Activated T-cell treated with anti-CD3 and anti-CD28 coated beads for 48 hours (primary cell): ENCODE measurements at places on chromosomes 5 and 9.

- DNase-seq = no peak
Observed at GRCh38 chr9:78370991-78371390, 74.1 kb downstream of the PSAT1 start.

DNA sequence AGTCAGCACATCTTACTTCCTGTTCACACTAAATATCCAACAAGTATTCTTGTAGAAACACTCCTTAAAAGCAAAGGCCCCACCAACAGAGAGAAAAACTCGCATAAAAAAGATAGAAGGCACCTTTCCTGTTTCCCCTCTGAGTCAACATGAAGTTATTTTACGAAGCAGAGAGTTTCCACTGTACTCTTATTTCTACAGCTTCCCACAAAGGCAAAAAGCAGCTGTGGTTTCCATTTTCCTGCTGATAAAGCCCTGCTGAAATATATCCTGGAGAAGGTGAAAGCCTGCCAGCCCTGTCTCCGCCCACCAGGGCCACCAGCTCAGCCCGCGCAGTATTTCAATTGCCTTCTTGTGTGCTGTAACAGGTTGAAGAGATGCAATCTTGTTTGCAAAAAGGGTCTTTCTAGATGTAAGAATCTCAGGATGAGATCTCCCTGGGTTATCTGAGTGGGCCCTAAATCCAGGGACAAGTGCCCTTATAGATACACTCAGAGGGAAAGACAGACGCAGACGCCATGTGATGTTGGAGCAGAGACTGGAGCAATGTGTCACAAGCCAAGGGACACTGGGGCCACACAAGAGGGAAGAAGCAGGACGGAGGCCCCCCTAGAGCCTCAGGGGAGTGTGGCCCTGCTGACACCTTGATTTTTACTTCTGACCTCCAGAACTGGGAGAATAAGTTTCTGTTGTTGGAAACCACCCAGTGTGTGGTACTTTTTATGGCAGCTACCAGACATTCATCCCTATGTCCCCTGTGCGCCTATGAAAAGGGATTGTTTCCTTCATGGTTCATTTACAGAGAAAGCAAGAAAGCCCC lies 19.9 kb downstream of the SEMA4D start:
- DNase-seq = no peak

GRCh38 chr5:172678902-172679301 lies 37.8 kb downstream of the NEURL1B start:
- DNase-seq = no peak

GRCh38 chr5:157857816-157858526 lies 974 bp downstream of the CLINT1 start:
- no peak for DNase-seq

- no peak for DNase-seq
Observed at GRCh38 chr5:132098621-132099020, 25.0 kb downstream of the CSF2 start.

GRCh38 chr5:6773342-6774035 lies 60.3 kb downstream of the TENT4A start:
- DNase-seq = no peak

GRCh38 chr9:132020820-132021510 lies 58.7 kb downstream of the MED27 start:
- DNase-seq = no peak

DNA sequence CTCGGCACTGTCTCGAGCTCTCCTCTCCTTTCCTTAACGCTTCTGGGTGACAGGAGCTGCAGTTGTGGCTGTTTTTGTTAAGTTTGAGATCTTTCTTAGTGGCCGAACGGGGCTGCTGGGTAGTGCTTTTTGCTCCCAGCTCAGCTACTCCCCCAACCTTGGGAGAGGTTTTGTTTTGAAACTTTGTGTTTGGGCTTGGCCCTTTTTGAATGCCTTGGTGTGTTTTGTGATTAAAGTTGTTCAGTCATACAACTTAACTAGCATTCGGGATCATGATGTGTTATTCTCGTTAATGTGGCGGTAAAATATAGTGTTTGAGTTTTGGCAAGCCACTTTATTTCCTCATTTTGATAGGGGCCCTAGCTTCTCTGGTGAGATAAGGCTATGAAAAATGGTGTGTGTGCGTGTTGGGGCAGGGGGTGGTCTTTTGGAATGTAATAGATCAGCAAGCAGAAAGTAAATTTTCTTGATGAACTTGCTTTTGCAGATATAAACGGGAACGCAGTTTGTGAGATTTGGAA lies 1.1 kb downstream of the KDM3B start:
- no peak for DNase-seq

GRCh38 chr5:43661102-43661501 lies 58.1 kb downstream of the NNT start:
- DNase-seq = no peak

GRCh38 chr9:123083680-123084079 lies 50.2 kb downstream of the GPR21 start:
- no peak for DNase-seq

GRCh38 chr9:20621471-20622329 lies 599 bp downstream of the MLLT3 start:
- peak; percentile 50 for DNase-seq

DNA sequence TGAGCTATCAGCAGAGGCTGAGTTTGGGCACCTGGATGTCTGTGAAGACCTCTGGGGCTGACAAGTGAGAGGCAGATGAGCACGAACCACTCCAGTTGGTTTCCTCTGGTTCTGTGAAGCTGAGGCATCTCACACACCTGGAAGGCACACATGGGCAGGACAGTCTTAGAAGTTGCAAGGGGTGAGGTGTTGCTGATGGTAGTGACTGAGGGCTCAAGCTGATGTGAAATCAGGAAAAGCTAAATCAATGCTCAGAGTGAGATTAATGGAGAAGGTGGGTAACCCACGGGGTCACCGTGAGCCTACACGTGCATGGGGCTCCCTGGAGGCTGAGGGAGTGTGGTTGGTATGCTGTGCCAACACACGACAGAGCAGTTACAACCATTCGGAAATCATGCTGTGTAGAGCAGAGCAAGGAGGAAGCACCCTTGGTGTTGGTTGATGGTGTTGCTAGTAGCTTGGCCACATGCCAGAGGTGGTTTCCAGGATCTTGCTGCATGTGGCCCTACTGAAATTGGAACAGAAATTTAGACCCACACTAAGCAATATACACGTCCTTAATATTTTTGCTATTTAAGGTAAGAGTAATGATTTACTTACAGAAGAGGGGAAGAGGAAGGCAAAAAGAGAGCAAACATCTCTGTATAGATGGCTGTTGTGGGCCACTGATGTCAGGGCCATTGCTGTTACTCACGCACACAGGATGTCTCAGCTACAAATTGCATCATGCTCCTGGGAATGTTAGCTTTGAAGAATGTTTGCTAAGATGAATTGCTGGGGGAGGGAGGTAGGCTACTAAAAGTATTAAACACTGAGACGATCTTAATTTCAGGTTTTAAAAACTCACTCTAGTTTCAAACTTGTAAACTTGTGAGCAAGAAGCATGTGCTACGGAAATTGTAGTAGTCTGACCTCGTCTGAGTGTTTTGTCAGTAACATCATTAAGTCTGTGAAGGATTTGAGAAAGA lies 170.5 kb downstream of the ARHGEF28 start:
- DNase-seq = no peak

DNA sequence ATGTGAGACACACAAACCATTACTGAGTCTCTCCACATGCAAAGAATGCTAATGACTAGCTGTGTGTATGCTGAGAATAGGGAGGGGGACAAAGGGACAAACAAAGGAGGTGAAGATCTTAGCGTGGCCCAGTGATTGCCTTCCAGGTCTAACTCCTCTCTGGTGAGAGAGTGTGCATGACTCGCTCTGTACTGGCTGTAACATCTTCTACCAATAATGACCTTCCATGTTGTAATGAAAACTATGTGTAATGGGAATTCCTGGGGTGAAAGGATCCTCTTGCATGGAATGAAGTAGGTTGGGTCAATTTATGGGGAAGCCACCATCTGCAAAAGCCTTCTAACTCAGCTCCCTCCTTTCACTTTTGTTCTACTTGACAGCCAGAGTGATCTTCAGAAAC lies 24.4 kb upstream of the GPR151 start:
- no peak for DNase-seq

DNA sequence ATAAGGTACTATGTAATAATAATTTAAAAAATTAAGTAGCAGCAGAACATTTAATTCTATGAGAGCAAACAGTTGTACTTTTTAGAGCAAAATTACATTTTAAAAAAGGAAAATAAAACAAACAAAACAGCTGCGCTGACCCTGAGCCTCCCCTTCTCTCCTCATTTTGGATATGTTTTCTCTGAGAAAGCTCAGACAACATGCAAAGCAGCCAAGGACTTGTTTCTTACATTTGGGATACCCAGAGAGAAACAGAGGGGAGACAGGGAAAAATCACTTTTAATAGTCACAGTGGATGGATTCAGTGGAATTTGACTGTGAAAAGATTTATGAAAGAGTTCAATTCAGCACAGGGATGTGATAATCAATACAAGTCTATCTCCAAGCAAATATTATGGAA lies 299.2 kb downstream of the EBF1 start:
- DNase-seq = no peak

DNA sequence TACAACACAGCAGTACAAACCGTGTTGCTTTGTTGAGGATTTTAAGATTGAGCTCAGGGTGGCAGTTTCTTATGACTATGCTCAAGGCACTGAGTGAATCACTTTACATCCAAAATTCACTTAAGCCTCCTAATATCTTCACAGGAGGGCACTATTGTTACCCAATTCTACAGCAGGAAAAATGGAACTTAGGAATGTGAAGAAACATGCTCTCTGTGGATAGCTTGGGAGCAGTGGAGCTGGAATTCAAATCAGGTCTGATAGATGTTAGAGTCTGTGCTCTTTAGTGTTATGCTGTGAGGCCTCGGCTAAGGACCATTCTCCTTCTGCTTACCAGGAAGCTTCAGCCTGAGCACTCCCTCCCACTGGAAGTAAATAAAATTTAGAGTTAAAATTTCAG lies 18.7 kb upstream of the HMHB1 start:
- no peak for DNase-seq

GRCh38 chr5:34533582-34534522 lies 122.3 kb upstream of the RAI14 start:
- no peak for DNase-seq

DNA sequence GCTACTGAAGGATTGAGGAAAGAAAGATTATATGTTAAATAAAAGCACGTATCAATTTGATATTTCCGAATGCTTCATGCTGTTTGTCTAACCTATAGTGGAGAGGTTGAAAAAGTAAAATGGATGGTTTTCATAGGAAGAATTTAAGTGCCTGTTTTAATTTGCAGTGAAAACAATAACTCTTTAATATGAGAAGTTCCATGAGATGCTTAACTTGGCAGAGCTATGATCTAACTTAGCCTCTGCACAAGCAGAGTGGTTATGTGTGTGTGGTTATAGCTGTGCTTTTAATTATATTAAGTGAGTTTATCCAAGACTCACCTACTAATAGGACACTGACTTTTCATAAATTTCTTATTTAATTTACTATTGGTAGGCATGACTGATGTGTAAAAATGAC lies 57.4 kb downstream of the AOPEP start:
- DNase-seq = no peak

DNA sequence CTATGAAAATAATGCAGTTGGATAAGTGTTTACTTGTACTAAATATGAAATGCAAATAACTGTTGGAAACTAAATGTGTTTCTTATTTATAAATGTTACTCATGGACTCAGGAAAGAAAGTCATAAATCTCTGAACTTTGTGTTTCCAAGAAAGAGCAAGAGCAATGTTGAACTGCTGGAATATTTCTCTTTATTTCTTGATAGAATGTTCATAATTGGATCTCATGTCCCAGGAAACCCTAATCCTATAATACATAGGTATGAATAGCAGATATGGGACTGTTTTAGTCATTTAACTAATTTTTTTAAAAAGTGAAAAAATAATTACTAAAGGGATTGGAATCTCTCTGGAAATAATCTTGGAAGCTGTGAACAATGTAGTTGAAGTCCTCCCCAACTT lies 245.0 kb upstream of the ACTBL2 start:
- no peak for DNase-seq

DNA sequence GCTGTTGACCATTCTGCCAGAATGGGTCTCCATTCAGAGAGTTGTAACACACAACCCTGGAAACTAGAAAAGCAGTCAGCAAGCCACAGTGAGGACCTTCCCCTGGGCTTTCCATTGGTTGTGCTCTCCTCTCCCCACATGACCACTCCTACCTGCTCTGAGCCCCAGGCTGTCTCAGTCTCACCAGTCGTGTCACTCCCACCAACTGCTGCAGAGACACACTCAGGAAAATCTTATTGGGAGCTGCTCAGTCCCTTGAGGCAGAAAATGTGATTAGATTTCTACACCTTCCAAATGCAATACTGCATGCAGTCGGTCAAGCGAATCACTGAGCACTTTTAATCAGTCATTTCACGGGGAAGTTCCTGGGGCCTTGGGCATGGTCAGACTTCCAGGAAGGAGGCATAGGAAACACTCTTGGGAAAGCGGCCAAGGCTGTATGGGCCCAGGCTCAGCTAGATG lies 284.2 kb upstream of the NMUR2 start:
- no peak for DNase-seq

DNA sequence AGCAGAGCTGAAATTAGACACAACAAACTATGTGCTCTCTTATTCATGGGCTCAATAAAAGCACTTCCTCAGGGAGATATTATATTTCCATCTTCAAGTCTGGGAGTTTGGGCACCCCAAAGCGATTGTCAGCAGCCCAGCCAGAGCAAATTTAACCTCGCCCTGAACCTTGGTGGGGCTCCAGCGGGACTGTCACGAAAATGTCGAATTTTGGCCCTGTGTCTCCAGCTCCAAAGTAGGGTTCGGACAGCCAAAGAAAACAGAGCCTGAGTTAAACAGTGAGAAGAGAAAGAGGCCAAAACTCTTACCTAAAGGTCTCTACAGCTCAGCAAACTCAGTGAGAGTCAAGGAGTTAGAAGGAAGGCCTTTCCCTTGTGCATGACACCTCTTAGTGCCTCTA lies 432.9 kb downstream of the SPATA31D1 start:
- no peak for DNase-seq

GRCh38 chr5:179836225-179837019 lies 15.7 kb downstream of the SQSTM1 start:
- DNase-seq = no peak

GRCh38 chr5:98363157-98363556 lies 410.3 kb upstream of the RGMB start:
- DNase-seq = no peak

DNA sequence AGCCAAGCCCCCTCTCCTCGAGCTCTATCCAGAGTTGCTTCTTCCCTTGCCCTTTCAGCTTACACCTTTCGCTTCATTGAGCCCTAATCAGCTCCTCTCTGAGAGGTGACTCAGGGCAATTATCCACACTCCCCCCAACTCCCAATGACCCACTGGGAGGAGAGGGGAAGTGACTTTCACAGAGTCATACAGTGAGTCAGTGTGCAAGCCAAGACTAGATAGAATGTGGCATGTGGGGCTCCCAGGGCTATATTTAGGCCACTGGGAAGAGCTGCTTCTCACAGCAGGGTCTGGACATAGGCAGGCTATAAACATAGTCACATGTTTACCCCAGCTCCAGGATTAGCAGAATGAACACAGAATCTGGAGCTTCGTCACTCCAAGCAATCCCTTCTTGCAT lies 57.4 kb downstream of the NRG2 start:
- no peak for DNase-seq
